HAP-1 (cell line): ENCODE measurements at places on chromosomes 4 and X.

DNA sequence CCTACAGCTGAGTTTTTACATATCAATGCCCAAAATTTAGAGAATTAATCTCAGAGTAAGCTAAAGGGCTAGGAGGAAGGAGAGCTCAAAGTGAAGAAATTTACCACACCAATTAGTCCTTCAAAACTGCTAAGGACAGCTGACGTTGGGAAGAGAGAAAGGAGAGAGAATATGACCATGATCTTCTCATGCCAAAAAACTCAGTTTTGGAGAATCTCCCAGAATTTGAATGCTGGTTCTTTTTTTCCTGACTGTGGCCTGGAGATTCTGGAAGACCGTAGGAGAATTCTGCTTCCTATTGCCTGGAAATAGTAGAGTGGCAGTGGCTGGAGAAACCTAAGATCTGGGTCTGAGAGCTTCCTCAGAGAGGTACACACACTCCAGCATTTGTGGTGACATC, 834.4 kb upstream of the SLIT2 start:
- DNase-seq, result no peak

DNA sequence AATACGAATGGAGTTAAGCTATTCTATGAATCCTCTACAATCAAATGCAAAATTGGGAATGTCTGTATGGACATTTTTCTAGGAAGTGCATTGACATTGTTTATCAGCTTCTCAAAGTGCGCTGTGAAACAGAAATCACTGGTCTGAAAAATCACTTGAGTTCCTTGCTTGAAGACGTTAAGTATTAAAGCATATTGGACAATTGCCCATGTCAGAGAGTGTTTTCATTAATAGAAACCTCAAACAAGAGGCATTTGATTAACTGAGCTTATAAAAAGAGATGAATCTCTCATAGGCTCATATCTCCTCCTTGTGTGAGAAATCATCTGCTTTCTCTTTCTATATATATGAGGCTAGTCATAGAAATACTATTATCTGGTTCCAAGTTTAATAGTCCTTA, 692.1 kb upstream of the POU3F4 start:
- no peak for DNase-seq

GRCh38 chrX:153632595-153632946, 14.4 kb upstream of the DUSP9 start:
- no peak for DNase-seq

DNA sequence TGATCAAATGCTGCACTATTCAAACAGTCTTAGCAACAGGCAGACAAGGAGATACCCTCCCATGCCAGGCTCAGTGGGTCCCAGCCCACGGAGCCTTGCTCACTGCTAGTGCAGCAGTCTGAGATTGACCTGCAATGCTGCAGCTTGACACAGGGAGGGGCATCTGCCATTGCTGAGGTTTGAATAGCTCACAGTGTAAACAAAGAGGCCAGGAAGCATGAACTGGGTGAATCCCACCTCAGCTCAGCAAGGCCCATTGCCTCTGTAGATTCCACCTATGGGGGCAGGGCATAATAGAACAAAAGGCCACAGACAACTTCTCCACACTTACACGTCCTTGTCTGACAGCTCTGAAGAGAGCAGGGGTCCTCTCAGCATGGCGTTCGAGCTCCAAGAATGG, 26.6 kb upstream of the ZXDB start:
- no peak for DNase-seq

GRCh38 chr4:47862297-47862696, 24.4 kb upstream of the CORIN start:
- DNase-seq, result no peak

GRCh38 chr4:134422776-134423175, 221.2 kb upstream of the PABPC4L start:
- no peak for DNase-seq

- peak; percentile 88 for DNase-seq
Measured at GRCh38 chrX:136199365-136199764, 51.8 kb downstream of the MAP7D3 start.

DNA sequence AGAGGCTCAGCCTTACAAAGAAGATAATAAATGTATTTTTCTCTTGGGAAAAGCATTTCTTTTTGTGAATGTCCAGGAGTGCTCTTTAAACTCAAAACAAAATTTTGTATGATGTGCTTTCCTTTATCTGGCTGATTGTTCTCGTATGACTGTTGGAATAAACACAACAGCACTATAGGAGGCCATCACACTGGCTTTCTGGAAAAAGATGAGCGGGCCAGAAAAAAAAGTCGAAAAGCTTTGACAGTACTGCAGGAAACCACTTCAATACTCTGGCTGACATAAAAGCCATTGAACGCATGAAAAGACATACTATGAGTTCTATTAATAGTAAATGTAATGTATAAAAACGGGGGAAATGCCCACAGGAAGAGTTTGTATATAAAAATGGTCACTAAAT, 64.7 kb upstream of the CTSO start:
- no peak for DNase-seq
